Heart left ventricle (tissue), 16 donors: ENCODE measurements at places on chromosomes 6 and 20. TPM values are rescaled to one million over a fixed set of nuclear protein-coding genes. Genes with fewer than 3 reads are reported as not detected.

- no peak for DNase-seq
Observed at GRCh38 chr6:116145803-116146675, 20.1 kb upstream of the COL10A1 start.

The OXT gene
- total RNA-seq, result not detected

GRCh38 chr6:79756496-79756895 is 125.4 kb downstream of the SH3BGRL2 start:
- no peak for DNase-seq

The GLP1R gene
- 2.4 TPM for total RNA-seq

The SNTA1 gene
- 132 TPM for total RNA-seq
